ENCODE measurements at places on chromosomes 5 and 9.

GRCh38 chr9:38212016-38212415 lies 143.0 kb upstream of the SHB start:
- DNase-seq, result no peak

- DNase-seq, result no peak
These were observed 227.9 kb downstream of the LURAP1L start for GRCh38 chr9:13002740-13003139.

DNA sequence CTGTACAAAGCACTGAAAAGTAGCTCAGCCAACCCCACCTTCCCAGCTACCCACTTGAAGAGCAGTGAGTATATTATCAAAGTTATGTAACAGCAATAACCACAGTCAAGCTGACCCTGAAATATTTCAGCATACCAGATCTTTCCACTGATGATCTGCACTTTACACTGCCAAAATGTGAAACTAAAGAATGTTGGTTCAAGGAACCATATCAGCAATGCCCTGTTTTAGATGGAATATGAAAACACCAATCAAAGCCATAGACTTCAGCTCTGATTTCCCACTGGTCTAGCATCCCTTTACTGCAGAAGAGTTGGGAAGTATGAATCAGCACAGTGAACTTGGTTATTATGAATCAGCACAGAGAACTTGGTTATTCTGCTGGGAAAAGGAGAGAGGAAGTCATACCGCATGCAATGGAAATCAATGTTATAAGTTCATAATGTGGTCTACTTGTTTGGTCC lies 20.0 kb downstream of the CEMIP2 start:
- no peak for DNase-seq

DNA sequence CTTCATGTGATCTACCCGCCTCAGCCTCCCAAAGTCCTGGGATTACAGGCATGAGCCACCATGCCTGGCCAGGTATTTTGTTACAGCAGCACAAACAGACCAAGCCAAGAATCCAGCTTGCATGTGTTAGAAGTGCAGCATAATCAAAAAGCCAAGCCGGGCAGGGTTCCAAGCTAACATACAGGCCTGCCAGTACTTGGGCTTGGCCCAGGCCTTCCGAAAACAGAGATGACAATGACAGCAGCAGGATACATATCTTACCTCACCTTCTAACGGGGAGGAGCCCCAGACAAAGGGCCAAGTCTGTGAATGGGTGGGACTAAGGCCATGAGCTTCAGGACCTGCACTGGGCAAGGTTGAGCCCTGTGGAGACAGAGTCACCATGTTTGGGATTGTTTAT lies 91.4 kb upstream of the ZNF462 start:
- DNase-seq, result no peak

DNA sequence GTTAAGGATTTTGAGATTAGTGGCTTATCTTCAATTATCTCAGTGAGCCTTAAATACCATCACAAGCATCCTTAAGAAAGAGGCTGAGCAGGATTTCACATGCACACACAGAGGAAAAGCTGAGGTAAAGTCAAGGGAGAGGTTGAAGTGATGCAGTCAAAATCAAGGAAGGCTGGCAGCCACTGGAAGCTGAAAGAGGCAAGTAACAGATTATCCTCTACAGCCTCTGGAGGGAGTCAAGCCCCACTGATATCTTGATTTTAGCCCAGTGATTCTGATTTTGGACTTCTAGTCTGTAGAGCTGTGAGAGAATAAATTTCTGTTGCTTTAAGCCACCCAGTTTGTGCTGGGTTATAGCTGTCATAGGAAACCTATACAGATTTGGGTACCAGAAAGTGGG lies 80.1 kb downstream of the ANKRD31 start:
- no peak for DNase-seq

DNA sequence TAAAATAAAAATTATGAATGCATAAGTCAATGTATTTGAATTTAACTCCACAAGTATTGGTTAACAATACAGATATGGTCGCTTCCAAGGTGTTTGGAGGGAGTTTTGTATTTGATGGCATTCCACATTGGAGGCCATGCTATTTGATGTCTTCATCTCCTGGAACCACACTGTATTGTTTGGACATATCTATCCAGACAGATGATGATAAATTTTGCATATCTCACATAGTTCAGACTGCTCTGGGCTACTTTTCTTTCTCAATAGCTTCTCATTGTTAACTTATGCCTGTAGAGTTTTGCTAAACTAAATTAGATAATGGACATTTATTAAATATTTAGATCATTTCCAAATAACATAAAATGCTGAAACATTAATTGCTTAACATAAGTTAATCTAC lies 58.0 kb downstream of the CDKN2A start:
- no peak for DNase-seq

DNA sequence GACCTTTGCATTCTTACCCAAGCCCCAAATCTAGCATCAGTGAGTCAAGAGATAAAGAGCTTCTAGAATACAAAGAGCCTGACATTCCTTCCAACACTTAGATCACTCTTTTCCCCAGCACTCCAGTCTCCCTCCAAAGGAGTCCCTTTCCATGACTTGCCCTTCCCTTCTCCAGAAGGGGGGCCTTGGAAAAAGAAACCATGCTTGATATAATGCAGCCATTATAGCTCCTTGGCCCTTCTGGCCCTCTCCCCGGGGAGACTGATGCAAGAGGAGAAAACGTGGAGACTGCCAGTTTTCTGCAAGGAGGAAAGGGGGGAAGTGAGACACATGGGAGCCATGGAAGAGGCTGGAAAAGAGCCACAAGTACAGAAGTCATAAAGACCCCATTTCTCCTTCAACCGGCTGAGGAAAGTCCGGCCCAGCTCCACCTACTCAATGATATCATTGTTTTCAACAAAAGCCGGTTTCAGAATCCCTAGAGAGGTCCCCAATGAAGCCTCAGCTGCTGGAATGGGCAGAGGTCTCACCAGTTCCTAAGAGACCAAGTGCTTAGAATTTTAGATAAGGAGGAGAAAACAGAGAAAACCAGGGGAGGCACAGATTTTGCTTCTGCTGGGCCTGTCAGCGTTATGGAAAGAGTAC lies 29.0 kb downstream of the ADAM19 start:
- no peak for DNase-seq

DNA sequence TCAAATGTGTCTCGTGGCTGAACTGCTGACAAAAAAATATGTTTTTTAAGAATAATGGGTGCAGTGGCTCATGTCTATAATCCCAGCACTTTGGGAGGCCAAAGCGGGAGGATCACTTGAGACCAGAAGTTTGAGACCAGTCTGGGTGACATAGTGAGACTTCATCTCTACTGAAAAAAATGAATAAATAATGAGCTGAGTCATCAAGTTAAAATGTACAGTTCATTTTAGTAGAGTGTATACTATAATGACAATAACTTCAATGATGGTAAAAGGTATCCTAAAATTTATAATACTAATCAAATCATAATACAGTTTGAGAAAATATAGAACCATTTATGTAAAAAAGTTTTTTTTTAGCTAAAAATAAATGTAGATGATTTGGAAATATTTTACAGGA lies 37.9 kb upstream of the TJP2 start:
- DNase-seq, result no peak

DNA sequence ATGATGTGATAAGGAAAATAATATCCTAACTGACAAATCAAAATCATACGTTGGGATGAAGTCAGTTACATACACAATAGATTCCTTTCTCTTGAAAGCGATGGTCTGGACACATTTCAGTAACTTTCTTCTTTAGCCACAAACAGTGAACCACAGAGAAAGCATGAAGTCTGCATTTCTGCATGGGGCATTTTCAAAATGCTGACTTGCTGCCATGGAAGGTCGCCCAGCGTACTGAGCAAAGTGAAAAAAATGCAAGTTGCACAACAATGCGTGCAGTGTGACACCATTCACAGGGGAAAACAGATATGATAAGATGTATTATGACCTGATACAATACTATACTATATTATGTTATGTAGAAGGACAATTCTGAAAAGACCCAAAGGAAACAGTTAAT lies 146.3 kb downstream of the SNX18 start:
- DNase-seq, result no peak

GRCh38 chr5:159051421-159052282 lies 48.1 kb downstream of the EBF1 start:
- no peak for DNase-seq

DNA sequence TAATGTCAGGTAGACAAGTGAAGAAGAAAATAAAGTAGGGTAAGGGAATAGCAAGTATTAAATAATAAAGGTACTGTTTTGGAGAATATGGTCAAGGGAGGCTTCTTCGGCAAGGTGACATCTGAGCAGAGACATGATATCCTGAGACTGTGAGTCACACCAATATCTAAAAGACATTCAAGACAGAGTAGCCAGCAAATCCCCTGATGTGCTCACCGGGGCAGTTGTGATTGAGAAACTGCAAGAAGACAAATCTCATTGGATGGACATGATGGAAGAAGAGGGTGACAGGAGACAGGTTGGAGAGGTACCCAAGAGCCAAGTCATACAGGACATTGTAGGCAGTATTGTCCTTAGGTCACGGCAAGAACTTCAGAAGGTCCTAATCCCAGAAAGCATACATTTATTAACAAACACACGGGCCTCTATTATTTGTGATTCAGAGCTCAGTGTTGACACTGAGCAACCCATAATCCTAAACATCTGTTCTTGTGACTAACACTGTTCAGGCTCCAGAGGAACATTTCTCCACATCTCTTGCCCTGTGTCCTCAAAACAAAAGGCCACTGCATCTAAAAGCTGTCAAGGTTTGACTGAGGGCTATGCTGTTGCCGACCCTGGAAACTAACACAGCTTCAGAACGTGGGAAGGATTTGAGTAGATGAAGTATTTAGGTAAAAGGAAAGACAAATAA lies 258.7 kb upstream of the CLINT1 start:
- DNase-seq, result no peak

DNA sequence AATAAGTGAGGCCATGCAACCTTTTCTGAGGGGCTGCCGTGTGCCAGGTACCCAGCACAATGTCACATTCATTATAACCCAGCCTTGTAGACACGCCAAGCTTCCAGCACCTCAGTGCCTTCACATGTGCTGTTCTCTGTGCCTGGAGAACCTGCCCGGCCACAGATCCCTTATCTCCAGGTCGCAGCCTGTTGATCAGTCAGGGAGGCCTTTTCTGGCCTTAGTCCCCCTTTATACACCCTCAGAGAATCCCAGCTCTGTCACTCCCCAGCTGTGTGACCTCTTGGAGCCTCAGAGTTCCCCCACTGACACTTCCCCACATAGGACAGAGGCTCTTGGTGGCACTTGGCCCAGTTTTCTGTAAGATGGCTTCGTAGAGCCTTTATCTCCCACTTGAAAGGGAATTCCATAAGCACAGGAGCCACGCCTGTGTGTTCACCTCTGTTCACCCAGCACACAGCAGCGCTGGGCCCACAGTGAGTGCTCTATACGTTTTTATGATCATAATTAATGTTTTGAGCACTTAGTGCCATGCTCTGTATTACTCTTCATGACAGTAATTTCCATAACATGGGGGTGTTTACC lies 38.7 kb downstream of the NEURL1B start:
- no peak for DNase-seq

GRCh38 chr5:128920345-128921215 lies 44.7 kb upstream of the SLC27A6 start:
- DNase-seq, result no peak

- no peak for DNase-seq
These were observed 212.9 kb downstream of the PBX3 start for GRCh38 chr9:125959951-125960619.

DNA sequence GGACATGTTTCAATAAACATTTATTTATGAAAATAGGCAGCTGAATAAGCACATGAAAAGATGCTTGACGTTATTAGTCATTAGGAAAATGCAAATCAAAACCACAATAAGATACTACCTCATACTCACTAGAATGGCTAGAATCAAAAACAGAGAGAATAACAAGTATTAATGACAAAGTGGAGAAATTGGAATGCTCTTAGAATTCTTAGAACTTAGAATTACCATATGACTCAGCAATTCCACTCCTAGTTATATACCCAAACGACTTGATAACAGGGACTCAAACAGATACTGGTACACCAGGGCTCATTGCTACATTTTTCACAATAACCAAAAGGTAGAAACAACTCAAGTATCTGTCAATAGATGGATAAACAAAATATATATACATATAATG lies 15.1 kb upstream of the TRIM36 start:
- no peak for DNase-seq

DNA sequence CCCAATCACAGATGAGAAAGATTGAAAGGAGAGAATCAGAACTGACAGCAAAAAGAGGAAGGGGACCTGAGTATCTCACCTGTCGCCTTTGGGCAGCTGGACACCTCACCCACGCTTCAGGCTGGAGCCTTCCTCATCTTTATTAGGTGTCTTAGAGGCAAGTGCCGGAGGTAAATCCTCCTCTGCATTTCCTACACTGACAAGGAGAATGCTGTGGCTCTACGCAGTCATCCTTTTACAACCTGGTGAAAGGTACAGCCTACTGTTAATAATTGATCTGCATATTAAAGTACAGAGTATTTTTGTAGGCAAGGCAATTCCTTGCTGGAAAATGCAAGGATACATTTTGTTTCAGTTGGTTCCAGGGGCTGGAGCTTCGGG lies 34.8 kb downstream of the PRLR start:
- DNase-seq, result no peak

GRCh38 chr5:159489779-159490178 lies 159.5 kb upstream of the IL12B start:
- no peak for DNase-seq

- no peak for DNase-seq
These were observed 161.2 kb upstream of the CHD1 start for GRCh38 chr5:99089822-99090549.

DNA sequence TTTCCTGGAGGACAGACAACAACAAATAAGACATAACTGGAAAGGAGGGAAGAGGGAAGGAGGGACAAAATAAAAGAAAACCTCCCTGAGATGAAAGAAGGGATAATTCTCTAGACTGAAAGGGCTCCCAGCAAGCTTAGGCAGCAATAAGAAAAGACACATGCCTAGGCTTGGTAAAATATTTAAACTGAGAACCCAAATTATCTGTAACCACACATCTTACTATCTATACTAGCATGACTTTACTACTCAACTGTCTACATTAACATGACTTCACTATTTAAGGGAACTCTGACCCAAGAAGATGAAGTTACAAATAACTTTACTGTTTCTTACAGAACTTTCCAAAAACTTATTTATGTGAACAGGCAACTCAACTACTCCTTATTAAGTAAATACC lies 95.9 kb downstream of the EPB41L4A start:
- DNase-seq, result no peak

GRCh38 chr9:69376651-69377050 lies 51.6 kb downstream of the ENTREP1 start:
- DNase-seq, result no peak

GRCh38 chr5:112338681-112339337 lies 80.3 kb downstream of the EPB41L4A start:
- DNase-seq, result no peak

DNA sequence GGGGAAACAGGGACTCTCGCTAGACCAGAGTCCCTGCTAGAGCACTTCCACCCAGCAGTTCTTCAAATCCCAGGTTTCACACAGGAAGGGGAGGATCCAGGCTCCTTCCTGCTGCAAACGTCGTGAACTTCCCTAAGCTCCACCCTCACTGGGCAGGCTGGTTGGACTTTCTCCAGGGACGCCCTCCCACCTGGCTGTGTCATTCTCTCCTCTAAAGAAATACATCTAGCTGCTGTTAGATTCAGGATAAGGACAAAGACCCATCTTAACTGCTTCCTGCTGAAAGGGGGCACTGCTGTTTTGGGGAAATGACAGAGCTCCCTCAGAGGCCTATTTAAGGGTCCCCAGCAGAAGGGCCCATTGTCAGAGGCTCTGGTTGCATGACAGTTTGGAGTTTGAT lies 230.7 kb downstream of the SEMA6A start:
- DNase-seq, result no peak

All from activated naive CD4-positive, alpha-beta T cell treated with Interleukin-2 at 50 U/mL for 16 hours (primary cell).